ENCODE measurements at places on chromosomes 5 and 9.

DNA sequence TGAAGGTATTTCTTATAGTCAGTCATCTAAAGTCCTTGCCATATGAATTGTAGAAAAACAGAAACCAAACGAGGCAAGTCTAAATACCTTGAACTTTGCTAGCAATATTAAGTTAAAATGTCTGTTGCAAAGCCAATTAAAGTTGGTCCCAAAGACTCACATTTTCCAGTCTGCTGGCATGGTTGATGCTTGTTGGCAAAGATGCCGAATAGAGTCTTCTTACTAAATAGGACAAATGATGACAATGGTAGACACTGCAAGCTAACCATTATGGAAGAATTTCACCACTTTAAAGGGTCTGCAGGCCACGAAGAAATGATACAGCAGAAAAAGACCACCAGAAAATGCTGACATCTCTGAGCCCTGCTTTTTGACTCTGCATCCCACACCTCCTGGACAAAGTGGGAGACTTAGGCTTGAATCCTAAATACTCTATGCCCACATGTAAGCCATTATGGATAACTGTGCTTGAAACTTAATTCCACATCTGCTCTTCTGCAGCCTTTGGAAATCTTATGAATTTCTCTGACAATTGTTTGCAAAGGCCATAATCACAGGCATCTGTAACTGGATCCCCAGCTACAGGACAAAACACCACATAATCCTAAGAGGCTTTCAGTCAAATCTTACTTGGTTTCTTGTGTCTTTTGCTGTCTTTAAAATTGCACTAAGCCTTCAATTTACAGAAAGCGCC, 61.3 kb downstream of the LHFPL2 start:
- H3K4me3 ChIP-seq, result no peak overlapping the region
- H3K36me3 ChIP-seq, result no peaks in the 10 kb centered on the region
- peaks cover 20% of the 10 kb centered on the region for H3K4me1 ChIP-seq
- DNase-seq, result no peak

GRCh38 chr9:80842389-80842788, 847.0 kb downstream of the TLE1 start:
- no peak for DNase-seq
- H3K27me3 ChIP-seq, result no peaks in the 10 kb centered on the region
- H3K36me3 ChIP-seq, result no peaks in the 10 kb centered on the region
- no peak overlapping the region for H3K27ac ChIP-seq
- H3K4me1 ChIP-seq, result peaks cover 3% of the 10 kb centered on the region

GRCh38 chr5:168368854-168369253, 77.4 kb downstream of the WWC1 start:
- no peak overlapping the region for H3K4me3 ChIP-seq
- no peak for DNase-seq
- peaks cover 13% of the 10 kb centered on the region for H3K4me1 ChIP-seq
- no peaks in the 10 kb centered on the region for H3K27me3 ChIP-seq

DNA sequence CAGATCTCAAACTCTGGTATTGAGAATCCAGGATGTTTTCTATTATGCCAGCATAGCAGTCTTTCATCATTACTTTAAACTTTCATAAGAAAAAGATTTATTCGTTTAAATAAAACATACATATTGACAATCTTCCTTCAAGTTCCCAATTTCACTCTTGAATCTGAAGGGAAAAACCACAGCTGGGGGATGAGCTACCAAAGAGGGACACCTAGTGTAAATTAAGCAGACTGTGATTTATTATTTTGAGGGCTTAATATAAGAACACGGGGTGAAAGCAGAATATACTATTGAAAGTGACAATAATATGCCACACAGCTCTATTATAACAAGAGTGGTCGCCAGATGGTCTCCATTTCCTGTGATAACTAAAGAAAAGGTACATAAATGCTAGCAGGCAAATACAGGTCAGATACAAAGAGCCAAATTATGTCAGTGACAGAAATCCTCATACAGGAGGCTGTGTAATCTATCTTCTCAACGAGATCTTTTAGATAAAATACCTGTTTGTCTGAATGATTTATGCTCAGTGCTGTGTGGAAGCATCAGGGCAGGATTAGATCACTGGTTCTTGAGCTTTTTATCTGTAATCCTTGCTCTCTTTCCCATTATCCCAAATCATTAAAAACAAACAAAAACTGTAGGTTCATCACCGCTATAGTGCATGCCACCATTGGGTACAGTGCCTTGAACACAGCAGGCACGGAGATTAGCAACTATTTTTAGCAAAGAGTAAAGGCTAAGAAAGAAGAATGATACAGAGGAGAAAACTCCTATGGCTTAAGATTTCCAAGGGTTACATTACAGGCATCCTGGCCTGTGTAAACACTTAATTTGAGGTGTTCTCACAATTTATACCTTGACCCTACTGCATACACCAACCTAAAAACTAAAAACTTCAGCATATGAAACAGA, 116.6 kb downstream of the DROSHA start:
- H3K27me3 ChIP-seq, result no peaks in the 10 kb centered on the region
- no peaks in the 10 kb centered on the region for H3K4me1 ChIP-seq

DNA sequence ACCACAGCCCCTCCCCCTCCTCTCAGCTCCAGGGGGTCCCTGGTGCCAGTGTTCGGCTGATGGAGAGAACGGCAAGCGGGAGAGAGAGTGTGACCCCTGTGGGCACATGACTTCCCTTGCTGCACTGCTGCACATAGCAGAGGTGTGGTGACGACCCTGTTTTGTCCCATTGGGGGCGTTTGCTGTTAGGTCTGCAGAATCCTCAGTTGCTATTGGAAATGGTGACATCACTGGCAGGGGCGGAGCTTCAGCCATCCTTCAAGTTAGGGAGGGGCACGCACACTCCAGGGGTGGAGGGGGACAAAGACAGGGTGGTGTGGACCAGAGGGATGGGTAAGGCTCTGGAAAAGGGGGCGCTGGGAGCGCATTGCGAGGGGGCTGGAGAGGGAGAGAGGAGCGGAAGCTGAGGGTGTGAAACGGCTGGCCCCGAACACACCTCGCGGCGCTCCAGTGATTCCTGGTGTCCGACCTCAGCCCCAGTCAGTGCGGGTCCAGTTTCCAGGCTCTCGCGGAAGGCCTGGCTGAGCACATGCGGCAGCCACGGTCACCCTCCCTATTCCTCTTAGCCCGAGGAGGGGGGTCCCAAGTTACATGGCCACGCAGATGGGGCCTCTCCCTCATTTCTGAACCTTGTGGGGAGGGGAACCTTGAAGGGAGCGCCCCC, 764 bp upstream of the GRIN1 start:
- H3K4me1 ChIP-seq, result no peaks in the 10 kb centered on the region
- H3K36me3 ChIP-seq, result no peaks in the 10 kb centered on the region
- no peak overlapping the region for H3K4me3 ChIP-seq
- no peak overlapping the region for H3K27ac ChIP-seq
- H3K27me3 ChIP-seq, result peaks cover 67% of the 10 kb centered on the region

- no peak overlapping the region for H3K4me3 ChIP-seq
- H3K36me3 ChIP-seq, result peaks cover 16% of the 10 kb centered on the region
- peaks cover 22% of the 10 kb centered on the region for H3K4me1 ChIP-seq
- H3K27ac ChIP-seq, result peak overlapping the region; percentile 6
- H3K27me3 ChIP-seq, result no peaks in the 10 kb centered on the region
- no peak for DNase-seq
These were observed 18.1 kb downstream of the FAM78A start for GRCh38 chr9:131258186-131258585.

GRCh38 chr9:135076143-135076875, 11.2 kb upstream of the OLFM1 start:
- H3K36me3 ChIP-seq, result no peaks in the 10 kb centered on the region
- peak overlapping the region; percentile 56 for H3K4me3 ChIP-seq
- no peak overlapping the region for H3K27ac ChIP-seq
- H3K27me3 ChIP-seq, result peaks cover 18% of the 10 kb centered on the region
- DNase-seq, result peak; percentile 59

DNA sequence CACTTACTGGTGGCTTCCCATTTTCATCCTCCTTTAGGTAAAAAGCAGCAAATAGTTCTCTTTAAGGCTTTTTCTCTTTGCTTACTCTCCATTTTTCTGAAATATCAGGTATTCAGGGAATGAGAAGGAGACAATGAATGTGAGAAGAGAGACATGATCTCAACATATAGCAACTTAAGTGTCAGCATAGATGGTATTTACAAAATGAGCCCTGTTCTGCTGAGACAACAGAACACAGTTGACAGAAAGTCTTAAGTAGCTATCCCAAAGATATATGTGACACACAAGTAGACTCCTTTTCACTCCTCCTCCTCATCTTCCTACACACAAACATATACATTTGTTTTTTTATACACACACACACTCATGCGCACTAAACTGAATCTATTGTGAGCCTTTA, 649.3 kb upstream of the WWC1 start:
- H3K36me3 ChIP-seq, result no peaks in the 10 kb centered on the region
- no peak overlapping the region for H3K27ac ChIP-seq
- no peak for DNase-seq
